Skeletal muscle tissue (tissue), 5 donors: ENCODE measurements at places on chromosomes 11 and 22. TPM values are rescaled to one million over a fixed set of nuclear protein-coding genes. Genes with fewer than 3 reads are reported as not detected.

The OR10D3 gene
- 0.52 TPM for total RNA-seq

The BAIAP2L2 gene
- not detected for total RNA-seq

The KCTD14 gene
- total RNA-seq = 0.52 TPM

The BMAL1 gene
- total RNA-seq = 18.8 TPM

The FOSL1 gene
- not detected for total RNA-seq

The CBLIF gene
- not detected for total RNA-seq
